Thyroid gland (tissue), 4 donors: ENCODE measurements at places on chromosomes 5 and 9. TPM values are rescaled to one million over a fixed set of nuclear protein-coding genes. Genes with fewer than 3 reads are reported as not detected.

DNA sequence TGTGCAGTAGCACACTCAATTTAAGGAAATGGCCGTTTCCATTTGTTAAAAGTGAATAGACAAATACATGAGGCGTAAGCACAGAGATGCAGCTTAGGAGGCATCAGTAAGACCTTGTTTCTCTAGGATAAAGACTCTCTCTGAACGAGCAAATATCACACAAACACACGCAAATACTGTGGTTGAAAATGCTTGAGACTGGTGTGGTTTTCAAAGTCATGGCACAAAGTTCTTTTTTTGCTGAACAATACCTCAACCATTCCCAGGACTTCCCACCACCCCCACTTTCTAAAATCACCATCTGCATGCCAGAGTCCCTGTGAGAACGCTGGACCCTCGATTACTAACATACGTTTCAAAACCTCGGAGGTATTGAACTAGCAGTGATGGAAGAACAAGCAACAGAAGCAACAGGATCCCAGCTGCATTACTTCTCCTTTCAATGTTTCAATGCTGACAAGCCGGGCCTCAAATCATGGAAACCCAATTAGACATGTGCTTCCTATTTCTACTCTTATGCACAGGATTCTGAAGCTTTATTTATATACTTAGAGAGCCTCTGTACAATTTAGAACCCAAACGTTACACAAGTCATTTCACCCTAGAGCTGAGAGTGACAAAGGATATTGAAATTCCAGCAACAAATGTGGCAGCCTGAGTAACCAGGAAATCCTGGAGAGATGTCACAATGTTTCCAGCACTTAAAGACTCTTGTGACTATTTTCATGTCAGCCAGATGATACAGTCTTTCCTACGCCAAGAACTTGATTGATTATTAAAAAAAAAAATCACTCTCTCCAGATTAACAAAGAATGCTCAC lies 63.9 kb downstream of the CDC14B start:
- H3K27ac ChIP-seq = peak overlapping the region; percentile 73
- H3K4me3 ChIP-seq = no peak overlapping the region
- no peak for DNase-seq
- H3K27me3 ChIP-seq = no peaks in the 10 kb centered on the region

DNA sequence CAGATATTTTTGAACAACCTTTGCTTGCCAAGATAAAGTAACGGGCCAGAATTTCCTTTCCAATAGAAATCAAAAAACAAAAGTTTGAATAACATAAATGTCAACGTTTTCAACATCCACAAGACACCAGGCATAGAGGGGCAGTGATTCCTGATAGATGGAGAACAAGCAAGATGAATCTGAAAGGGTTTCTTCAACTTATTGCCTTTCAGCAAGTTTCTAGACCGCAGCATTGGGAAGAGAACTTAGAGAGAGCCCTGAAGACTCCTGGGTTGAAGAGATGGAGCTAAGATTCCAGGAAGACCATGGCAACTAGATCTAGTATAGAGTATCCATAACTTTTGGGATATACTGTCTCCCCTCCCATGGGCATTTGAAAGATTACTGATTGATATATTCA lies 751.4 kb upstream of the CTNND2 start:
- no peaks in the 10 kb centered on the region for H3K4me1 ChIP-seq
- H3K27ac ChIP-seq = no peak overlapping the region
- DNase-seq = no peak
- no peaks in the 10 kb centered on the region for H3K36me3 ChIP-seq
- H3K27me3 ChIP-seq = no peaks in the 10 kb centered on the region

GRCh38 chr5:2709976-2710689 lies 41.3 kb downstream of the IRX2 start:
- no peak overlapping the region for H3K4me3 ChIP-seq
- no peaks in the 10 kb centered on the region for H3K36me3 ChIP-seq
- H3K27me3 ChIP-seq = no peaks in the 10 kb centered on the region
- no peak for DNase-seq
- H3K4me1 ChIP-seq = no peaks in the 10 kb centered on the region

- no peak for DNase-seq
- no peak overlapping the region for H3K4me3 ChIP-seq
- no peak overlapping the region for H3K27ac ChIP-seq
- no peaks in the 10 kb centered on the region for H3K27me3 ChIP-seq
- no peaks in the 10 kb centered on the region for H3K36me3 ChIP-seq
- no peaks in the 10 kb centered on the region for H3K4me1 ChIP-seq
Observed at GRCh38 chr5:13648822-13649221, 295.7 kb downstream of the DNAH5 start.

- H3K36me3 ChIP-seq = no peaks in the 10 kb centered on the region
- no peak overlapping the region for H3K27ac ChIP-seq
- no peak overlapping the region for H3K4me3 ChIP-seq
- DNase-seq = no peak
Observed at GRCh38 chr9:84823421-84824271, 154.1 kb downstream of the NTRK2 start.

DNA sequence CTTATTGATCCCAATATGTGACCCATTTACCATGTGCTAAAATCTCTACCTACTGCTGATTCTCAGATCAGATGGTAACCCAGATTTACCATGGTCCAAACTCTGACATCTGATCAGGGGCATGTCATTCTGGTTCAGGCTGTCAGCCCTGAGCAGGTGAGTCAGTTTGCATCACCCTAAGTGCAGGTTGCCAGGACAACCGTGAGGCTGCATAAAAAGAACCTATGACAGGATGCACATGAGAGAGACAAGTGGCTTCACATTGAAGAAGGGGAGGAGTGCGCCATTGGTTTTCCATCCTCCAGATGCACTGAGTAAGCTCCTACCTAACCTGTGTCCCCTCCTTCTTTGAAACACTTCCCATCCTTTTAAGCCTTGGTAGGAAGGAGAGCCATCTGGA lies 801 bp upstream of the PRSS3 start:
- no peaks in the 10 kb centered on the region for H3K27me3 ChIP-seq
- no peak overlapping the region for H3K27ac ChIP-seq
- DNase-seq = no peak
- no peak overlapping the region for H3K4me3 ChIP-seq

DNA sequence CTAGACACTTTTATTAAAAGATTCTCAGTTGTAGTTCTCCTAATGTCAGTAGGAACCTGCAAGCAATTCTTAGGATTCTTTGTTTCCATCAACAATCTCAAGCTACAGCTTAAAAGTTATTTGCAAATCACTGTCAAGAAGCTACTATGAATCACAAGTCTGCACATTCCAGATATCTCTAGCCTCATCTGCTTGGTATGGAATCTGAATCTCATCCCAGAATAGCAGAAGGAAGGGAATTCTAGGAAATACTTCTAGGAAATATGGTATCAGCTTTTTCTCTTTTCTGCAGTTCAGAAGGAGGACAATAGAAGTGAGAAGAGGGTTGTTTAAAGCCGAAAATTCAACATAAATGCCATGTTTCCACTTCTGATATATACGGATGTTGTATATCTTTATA lies 792.2 kb upstream of the CDH9 start:
- no peak overlapping the region for H3K4me3 ChIP-seq
- H3K36me3 ChIP-seq = no peaks in the 10 kb centered on the region
- no peaks in the 10 kb centered on the region for H3K27me3 ChIP-seq
- H3K27ac ChIP-seq = no peak overlapping the region

DNA sequence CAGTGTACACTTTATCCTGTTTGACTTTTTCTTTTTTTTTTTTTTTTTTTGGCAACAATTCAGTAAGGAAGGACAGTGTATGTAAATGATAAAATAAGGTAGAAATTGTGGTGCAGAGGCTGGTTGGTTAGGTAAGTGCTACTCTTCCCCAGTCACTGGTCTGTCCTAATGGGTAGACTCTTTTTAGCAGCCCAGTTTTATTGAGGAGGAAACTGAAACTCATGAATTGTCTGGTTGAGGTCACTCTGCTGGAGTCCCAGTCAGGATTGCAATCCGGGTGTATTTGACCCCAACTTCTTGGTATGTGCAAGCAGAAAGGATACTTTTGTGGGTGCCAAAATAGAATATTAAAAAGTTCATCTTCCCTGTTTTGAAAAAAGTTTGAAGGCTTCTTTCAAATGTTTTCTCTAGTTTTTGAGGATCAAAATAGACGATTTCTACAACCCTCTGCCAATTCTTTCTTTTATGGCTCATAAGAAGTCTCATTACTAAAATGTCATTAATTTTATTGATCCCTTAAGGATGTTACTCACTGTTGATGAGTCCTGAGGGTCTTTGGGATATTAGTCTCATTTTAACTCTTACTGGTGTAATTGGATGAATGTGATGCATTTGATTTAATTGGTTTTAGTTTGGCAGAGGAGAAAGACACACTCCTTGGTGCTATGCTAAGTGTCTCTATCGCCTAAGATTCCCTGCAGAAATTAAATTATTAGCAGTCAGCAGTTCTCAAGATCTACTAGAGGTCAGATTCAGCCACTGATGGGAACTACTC lies 171.9 kb downstream of the KDM4C start:
- no peaks in the 10 kb centered on the region for H3K36me3 ChIP-seq
- DNase-seq = no peak
- H3K4me3 ChIP-seq = no peak overlapping the region
- H3K27me3 ChIP-seq = no peaks in the 10 kb centered on the region
- H3K4me1 ChIP-seq = peaks cover 3% of the 10 kb centered on the region

TBC1D2 gene
- total RNA-seq = 20.9 TPM

IFNB1 gene
- total RNA-seq = not detected

LRRC70 gene
- 9.9 TPM for total RNA-seq

PHF24 gene
- 1.3 TPM for total RNA-seq

AJM1 gene
- total RNA-seq = 0.83 TPM

IL4 gene
- total RNA-seq = not detected
